B cell (primary cell): ENCODE measurements at places on chromosomes 12 and 14. TPM values are rescaled to one million over a fixed set of nuclear protein-coding genes. Genes with fewer than 3 reads are reported as not detected.

- H3K36me3 ChIP-seq, result no peaks in the 10 kb centered on the region
- H3K4me1 ChIP-seq, result no peaks in the 10 kb centered on the region
- no peak overlapping the region for H3K27ac ChIP-seq
- no peaks in the 10 kb centered on the region for H3K27me3 ChIP-seq
Measured at GRCh38 chr14:30753452-30753851, 120.9 kb upstream of the COCH start.

DNA sequence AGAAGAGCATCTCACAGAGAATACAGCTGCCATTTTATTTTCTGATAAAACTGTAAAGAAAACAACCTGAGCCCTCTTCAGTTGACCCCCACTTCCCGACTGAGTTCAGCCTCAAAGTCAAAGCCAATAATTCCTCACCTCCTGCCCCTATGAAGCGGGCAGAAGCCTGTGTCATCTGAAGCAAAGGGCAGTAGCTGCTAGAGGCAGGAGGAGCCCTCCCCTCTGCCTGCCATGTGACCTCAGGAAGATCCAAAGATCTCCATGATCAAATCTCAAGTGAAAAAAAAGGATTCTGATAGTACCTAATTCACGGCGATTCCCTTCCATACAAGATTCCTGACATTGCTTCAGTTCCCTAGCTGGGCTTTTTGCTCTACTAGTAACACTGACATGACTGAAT is 223.1 kb upstream of the CAND1 start:
- no peak for DNase-seq
- H3K4me1 ChIP-seq, result no peaks in the 10 kb centered on the region
- H3K27me3 ChIP-seq, result no peaks in the 10 kb centered on the region
- no peak overlapping the region for H3K4me3 ChIP-seq
- no peak overlapping the region for H3K27ac ChIP-seq
- no peaks in the 10 kb centered on the region for H3K36me3 ChIP-seq

- H3K27me3 ChIP-seq, result no peaks in the 10 kb centered on the region
- DNase-seq, result no peak
- H3K27ac ChIP-seq, result no peak overlapping the region
- H3K36me3 ChIP-seq, result no peaks in the 10 kb centered on the region
Measured at GRCh38 chr14:74135426-74135825, 50.7 kb downstream of the LIN52 start.

- no peaks in the 10 kb centered on the region for H3K36me3 ChIP-seq
- H3K4me3 ChIP-seq, result no peak overlapping the region
- peak; percentile 79 for DNase-seq
Measured at GRCh38 chr14:102917469-102918211, 4.8 kb upstream of the AMN start.

- H3K4me1 ChIP-seq, result no peaks in the 10 kb centered on the region
- no peaks in the 10 kb centered on the region for H3K36me3 ChIP-seq
- no peaks in the 10 kb centered on the region for H3K27me3 ChIP-seq
Measured at GRCh38 chr12:4471256-4471655, 25.6 kb upstream of the FGF6 start.

DNA sequence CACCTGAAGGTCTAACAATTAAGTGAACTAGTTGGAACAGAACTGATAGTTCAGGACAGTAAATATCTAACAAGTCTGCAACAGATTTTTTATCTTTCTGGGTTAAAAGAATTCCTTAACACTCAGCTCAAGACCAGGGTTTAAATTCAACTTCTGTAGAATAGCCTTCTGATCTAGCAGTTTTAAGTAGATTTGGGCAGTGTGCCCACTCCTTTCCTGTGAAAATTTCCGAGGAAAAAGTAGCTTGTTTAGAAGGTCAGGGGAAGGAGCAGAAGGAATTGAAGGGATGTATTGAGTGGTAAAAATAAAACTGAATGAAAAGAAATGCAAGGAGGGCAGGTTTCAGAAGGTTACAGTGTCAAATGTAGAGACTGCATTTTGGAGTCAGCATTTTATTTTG is 45.8 kb downstream of the ATL1 start:
- no peaks in the 10 kb centered on the region for H3K4me1 ChIP-seq
- H3K4me3 ChIP-seq, result no peak overlapping the region
- no peak for DNase-seq
- H3K27me3 ChIP-seq, result no peaks in the 10 kb centered on the region
- no peak overlapping the region for H3K27ac ChIP-seq
- H3K36me3 ChIP-seq, result no peaks in the 10 kb centered on the region

DNA sequence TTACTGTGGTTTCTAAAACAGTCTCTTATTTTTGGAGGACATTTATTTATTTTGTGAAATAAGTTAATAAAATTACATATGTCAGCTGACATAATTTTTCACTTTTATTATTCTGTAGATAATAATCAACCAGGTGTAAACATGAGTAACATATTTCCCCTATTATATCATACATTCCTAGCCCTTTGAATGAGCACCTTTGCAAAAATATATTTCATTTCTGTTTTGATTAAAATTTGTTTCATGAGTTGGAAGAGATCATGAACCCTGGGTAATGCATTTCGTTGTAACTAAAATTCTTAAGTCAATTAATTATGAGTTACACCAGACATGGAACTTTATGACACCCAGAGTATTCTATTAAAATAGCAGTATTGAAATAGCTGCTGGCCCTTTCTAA is 56.3 kb downstream of the SLC16A7 start:
- no peaks in the 10 kb centered on the region for H3K27me3 ChIP-seq
- no peak for DNase-seq
- peaks cover 6% of the 10 kb centered on the region for H3K36me3 ChIP-seq
- no peaks in the 10 kb centered on the region for H3K4me1 ChIP-seq
- no peak overlapping the region for H3K27ac ChIP-seq

GRCh38 chr12:116053479-116054200 is 223.9 kb downstream of the MED13L start:
- H3K27me3 ChIP-seq, result no peaks in the 10 kb centered on the region
- H3K4me3 ChIP-seq, result no peak overlapping the region

GRCh38 chr14:75389679-75390078 is 38.1 kb upstream of the JDP2 start:
- no peak for DNase-seq
- H3K36me3 ChIP-seq, result no peaks in the 10 kb centered on the region
- no peak overlapping the region for H3K27ac ChIP-seq
- no peaks in the 10 kb centered on the region for H3K27me3 ChIP-seq
- H3K4me1 ChIP-seq, result no peaks in the 10 kb centered on the region

GRCh38 chr14:97641827-97642226 is 844.6 kb downstream of the VRK1 start:
- H3K27me3 ChIP-seq, result no peaks in the 10 kb centered on the region
- H3K4me3 ChIP-seq, result no peak overlapping the region
- no peak overlapping the region for H3K27ac ChIP-seq
- no peaks in the 10 kb centered on the region for H3K4me1 ChIP-seq
- no peaks in the 10 kb centered on the region for H3K36me3 ChIP-seq
- no peak for DNase-seq

DNA sequence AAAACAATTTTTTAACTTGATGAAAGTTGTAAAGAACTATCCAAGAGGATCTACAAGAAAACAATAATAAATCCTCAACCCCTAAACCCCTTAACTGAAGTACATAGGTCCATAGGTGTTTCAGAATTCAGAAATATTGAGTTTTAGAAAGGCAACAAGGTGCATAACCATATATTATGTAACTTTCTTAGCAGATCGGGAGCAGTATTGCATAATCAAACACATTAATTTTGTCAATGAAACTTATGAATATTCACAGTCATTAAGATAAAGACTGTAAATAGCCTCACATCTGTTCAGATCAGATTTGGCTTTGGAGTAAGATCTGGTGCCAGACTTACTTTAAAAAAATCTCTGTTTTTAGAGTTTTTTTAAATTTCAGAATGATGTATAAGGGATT is 647.1 kb upstream of the FLRT2 start:
- H3K27ac ChIP-seq, result no peak overlapping the region
- no peaks in the 10 kb centered on the region for H3K27me3 ChIP-seq
- no peaks in the 10 kb centered on the region for H3K4me1 ChIP-seq
- H3K36me3 ChIP-seq, result no peaks in the 10 kb centered on the region
- no peak for DNase-seq

DNA sequence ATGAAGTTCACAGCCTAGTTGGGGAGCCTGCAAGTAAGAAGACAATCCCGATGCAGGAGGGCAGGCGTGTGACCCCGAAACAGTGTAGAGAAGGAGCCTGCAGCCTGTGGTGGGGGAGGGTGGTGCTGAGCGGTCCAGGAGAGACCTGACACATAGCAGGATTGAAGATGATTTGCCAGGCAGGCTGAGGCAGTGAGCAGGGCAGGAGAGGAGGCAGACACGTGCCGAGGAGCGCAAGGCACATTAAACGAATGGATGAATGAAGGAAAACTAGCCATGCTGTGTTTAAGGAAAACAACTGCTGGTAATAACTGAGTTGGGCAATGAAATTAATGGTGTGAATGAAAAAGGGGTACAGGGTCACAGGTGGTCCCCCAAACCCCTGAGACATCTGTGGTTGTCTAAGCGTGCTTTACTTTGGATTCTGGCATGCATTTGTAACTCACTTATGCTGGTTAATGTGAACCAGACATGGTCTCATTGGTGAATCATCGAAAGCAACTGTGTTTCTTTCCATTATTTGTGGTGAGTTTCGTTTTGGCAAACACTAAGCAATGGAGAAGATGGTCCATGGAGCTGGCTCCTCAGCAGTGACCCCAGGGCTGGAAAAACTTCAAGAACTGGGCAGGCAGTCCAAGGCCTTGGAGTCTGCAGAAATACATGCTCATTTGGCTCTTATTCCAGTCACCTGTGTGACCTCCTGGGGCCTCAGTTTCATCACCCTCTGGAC is 96.9 kb upstream of the EVL start:
- H3K4me3 ChIP-seq, result no peak overlapping the region
- H3K27ac ChIP-seq, result no peak overlapping the region
- H3K4me1 ChIP-seq, result peaks cover 14% of the 10 kb centered on the region
- no peak for DNase-seq

GRCh38 chr14:105492031-105492970 is 1.3 kb downstream of the TEDC1 start:
- H3K27me3 ChIP-seq, result no peaks in the 10 kb centered on the region
- H3K4me1 ChIP-seq, result peaks cover 24% of the 10 kb centered on the region
- peaks cover 9% of the 10 kb centered on the region for H3K36me3 ChIP-seq
- DNase-seq, result peak; percentile 42
- H3K27ac ChIP-seq, result no peak overlapping the region

Gene SMCO2
- 0.15 TPM in 1 of 2 replicates, not detected in the other for polyA plus RNA-seq

Gene TAS2R42
- not detected in 2 replicates for polyA plus RNA-seq

Gene SLC25A47
- not detected in 2 replicates for polyA plus RNA-seq

Gene GPRC5A
- polyA plus RNA-seq, result 0.01 TPM in 1 of 2 replicates, not detected in the other

Gene NGDN
- 66.7 and 138 TPM in 2 replicates for polyA plus RNA-seq

Gene SMCO3
- not detected in 2 replicates for polyA plus RNA-seq

Gene CACNA1C
- polyA plus RNA-seq, result 0.01 and 0.03 TPM in 2 replicates

Gene KIF5A
- polyA plus RNA-seq, result 0.09 and 0.14 TPM in 2 replicates

Gene ART4
- not detected in 2 replicates for polyA plus RNA-seq
